PC-3 (cell line): ENCODE measurements at places on chromosomes 12 and 14.
A peak's percentile ranks its signal among the peaks of the same experiment; 100 is the strongest.

DNA sequence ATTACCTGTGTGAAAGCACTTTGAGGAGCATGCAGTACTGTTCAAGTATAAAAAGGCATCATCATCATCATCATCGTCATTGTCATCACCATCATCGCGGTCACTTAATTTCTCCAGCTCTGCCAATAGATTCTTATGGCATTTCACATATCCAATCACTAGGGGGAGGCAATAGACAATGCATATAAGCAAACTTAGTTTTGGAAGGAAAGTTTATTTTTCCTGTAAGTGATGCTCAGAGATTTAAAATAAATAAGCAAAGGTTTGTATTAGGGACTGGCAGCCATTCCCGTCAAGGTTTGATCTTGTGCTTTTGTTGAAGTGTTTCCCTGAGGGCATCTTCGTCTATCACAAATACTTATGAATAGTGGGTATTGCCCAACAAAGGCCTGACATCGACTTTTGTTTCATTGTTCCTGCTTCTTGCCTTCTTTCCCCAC is 127.4 kb downstream of the KTN1 start:
- peak; percentile 91 for DNase-seq
- H3K4me1 ChIP-seq: peaks cover 19% of the 10 kb centered on the region
- H3K36me3 ChIP-seq: no peaks in the 10 kb centered on the region
- H3K27me3 ChIP-seq: no peaks in the 10 kb centered on the region
- no peak overlapping the region for H3K27ac ChIP-seq

GRCh38 chr12:120820884-120821510 is 83.2 kb downstream of the SPPL3 start:
- no peaks in the 10 kb centered on the region for H3K4me1 ChIP-seq
- no peak for DNase-seq
- H3K27me3 ChIP-seq: no peaks in the 10 kb centered on the region
- H3K36me3 ChIP-seq: no peaks in the 10 kb centered on the region

- no peaks in the 10 kb centered on the region for H3K4me1 ChIP-seq
- H3K4me3 ChIP-seq: no peak overlapping the region
- H3K27ac ChIP-seq: no peak overlapping the region
- no peaks in the 10 kb centered on the region for H3K36me3 ChIP-seq
Observed at GRCh38 chr14:24695265-24696241, 61.6 kb upstream of the GZMB start.

DNA sequence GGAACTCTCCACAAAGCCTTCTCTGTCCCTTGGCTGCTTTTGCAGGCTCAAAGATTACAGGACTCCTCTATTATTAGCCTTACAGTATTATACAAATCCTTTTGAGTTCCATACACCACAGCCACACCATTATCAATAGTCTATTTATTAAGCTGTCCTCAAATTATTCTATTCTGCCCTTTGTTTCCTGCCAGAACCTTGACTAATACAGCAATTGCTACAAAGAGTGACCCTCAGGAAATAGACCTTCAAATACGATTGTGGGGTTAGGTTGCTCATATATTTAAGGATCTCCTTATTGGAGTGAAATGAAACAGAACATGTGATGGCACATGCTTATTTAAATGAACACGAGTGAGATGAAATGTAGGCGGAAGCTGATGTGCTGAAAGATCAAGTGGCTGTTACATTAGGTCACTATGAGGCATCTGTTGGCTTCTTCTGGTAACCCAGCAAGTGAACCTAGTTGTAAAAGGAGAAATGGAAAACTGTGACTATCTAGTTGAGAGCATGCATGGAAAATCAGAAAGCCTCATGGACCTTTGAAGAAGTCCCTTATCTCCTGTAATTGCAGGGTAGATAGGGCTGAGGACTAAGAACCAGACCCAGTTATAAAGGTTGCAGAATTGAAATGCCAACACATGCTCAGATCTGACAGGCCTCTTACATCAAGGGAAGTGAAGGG is 75.5 kb downstream of the AVPR1A start:
- no peaks in the 10 kb centered on the region for H3K4me1 ChIP-seq
- no peak overlapping the region for H3K27ac ChIP-seq
- H3K27me3 ChIP-seq: no peaks in the 10 kb centered on the region
- DNase-seq: no peak
- no peak overlapping the region for H3K4me3 ChIP-seq

- no peak overlapping the region for H3K27ac ChIP-seq
- peaks cover 4% of the 10 kb centered on the region for H3K27me3 ChIP-seq
- DNase-seq: peak; percentile 12
Observed at GRCh38 chr12:24012528-24012927, 63.1 kb upstream of the SOX5 start.

GRCh38 chr14:24430682-24431568 is 1.2 kb downstream of the KHNYN start:
- peak overlapping the region; percentile 85 for H3K27ac ChIP-seq
- no peaks in the 10 kb centered on the region for H3K27me3 ChIP-seq
- peaks cover 48% of the 10 kb centered on the region for H3K4me1 ChIP-seq
- peaks cover 10% of the 10 kb centered on the region for H3K36me3 ChIP-seq
- DNase-seq: peak; percentile 28
- peak overlapping the region; percentile 98 for H3K4me3 ChIP-seq

DNA sequence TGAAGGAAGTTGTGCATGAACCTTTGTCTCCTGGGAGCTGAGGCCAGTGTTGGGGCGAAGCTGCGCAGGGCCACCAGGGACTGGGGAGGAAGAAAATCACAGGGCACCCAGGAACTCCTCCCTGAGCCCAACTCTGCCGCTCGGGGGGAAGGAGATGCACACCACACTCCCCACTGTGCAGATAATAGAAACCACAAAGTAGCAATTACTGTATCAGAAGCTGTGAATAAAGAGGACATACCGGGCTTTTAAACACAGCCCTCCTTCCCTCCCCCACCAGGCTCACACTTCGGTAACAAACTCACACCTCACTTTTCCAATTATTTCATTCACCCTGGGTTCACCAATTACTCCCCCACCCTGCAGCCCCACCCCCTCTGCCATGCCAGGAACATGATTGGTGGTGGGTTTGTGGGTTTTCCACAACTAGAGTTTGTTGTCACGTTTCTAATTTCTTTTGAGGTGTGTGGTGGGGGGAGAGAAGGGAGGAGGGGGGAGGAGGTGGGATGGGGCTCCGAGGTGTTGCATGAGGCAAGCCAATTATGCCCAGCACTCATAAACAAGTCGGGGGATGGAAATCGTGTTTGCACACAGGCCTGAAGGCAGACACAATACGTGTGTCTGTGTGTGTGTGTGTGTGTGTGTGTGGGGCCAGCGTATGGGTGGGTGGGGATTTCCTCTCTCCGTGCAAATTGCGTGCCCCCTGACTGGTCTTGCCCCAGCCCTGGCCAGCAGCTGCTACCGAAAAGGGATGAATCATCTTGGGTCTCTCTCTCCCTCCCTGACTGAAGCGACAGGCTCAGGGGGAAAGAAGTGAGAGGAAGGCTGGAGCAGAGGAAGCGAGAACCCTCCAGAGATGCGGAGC is 103.3 kb downstream of the RBM19 start:
- peaks cover 5% of the 10 kb centered on the region; the same call in 1 of the 2 replicates for H3K36me3 ChIP-seq
- DNase-seq: no peak
- no peak overlapping the region for H3K27ac ChIP-seq
- no peak overlapping the region for H3K4me3 ChIP-seq

- H3K4me1 ChIP-seq: peaks cover 12% of the 10 kb centered on the region
- H3K4me3 ChIP-seq: no peak overlapping the region
- no peaks in the 10 kb centered on the region for H3K36me3 ChIP-seq
- no peak for DNase-seq
- peaks cover 3% of the 10 kb centered on the region; the same call in 1 of the 2 replicates for H3K27me3 ChIP-seq
Observed at GRCh38 chr12:132427999-132428935, 61.7 kb upstream of the FBRSL1 start.

DNA sequence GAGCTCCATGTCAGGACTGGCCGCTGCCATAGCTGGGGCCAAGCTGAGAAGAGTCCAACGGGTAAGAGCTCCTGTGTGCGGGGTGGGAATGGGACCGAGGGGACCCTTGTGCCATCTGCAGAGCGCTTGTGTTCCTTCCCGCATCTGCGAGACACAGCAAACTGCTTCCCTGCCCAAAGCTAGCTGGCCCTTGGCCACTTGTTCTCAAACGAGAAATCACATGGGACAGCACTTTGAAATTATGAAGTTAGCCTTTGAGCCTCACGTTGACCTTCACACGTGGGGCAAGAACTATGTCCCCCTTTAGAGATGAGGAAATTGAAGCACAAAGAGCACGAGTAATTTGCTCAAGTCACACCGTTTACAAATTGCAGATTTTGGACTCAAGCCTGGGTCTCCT is 30.8 kb downstream of the DEGS2 start:
- DNase-seq: no peak
- H3K27me3 ChIP-seq: no peaks in the 10 kb centered on the region
- H3K4me3 ChIP-seq: no peak overlapping the region
- H3K27ac ChIP-seq: no peak overlapping the region

DNA sequence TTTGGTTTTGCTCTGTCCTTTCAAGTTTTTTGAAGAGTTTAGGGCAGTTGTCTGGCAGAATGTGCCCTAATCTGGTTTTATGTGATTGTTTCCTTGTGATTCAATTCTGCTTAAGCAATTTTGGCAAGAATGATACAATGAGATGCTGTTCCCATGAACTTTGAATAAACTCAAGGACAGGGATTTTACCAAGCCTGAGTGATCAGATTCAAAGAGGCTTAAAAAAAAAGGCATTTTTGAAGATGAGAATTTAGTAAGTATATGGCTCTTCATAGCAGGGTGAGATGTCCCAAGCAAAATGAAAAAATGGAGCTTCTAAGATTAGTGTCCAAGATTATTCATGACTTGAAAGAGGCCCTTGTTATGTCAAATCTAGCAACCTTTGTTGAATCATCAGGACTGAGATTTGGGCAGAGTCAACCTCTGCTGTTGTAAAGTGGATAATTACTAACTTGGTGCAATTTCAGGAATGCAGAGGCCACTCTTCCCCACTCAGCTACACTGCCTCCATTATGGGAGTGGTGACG is 180.6 kb upstream of the NUDT4 start:
- peaks cover 22% of the 10 kb centered on the region for H3K4me1 ChIP-seq
- H3K27me3 ChIP-seq: no peaks in the 10 kb centered on the region
- H3K27ac ChIP-seq: no peak overlapping the region
- H3K36me3 ChIP-seq: no peaks in the 10 kb centered on the region

GRCh38 chr14:105313381-105314286 is 914 bp upstream of the PACS2 start:
- H3K4me1 ChIP-seq: peaks cover 18% of the 10 kb centered on the region; the same call in 1 of the 2 replicates
- no peak for DNase-seq
- peak overlapping the region; percentile 61 for H3K4me3 ChIP-seq
- H3K27me3 ChIP-seq: no peaks in the 10 kb centered on the region
- no peaks in the 10 kb centered on the region for H3K36me3 ChIP-seq
- no peak overlapping the region for H3K27ac ChIP-seq

DNA sequence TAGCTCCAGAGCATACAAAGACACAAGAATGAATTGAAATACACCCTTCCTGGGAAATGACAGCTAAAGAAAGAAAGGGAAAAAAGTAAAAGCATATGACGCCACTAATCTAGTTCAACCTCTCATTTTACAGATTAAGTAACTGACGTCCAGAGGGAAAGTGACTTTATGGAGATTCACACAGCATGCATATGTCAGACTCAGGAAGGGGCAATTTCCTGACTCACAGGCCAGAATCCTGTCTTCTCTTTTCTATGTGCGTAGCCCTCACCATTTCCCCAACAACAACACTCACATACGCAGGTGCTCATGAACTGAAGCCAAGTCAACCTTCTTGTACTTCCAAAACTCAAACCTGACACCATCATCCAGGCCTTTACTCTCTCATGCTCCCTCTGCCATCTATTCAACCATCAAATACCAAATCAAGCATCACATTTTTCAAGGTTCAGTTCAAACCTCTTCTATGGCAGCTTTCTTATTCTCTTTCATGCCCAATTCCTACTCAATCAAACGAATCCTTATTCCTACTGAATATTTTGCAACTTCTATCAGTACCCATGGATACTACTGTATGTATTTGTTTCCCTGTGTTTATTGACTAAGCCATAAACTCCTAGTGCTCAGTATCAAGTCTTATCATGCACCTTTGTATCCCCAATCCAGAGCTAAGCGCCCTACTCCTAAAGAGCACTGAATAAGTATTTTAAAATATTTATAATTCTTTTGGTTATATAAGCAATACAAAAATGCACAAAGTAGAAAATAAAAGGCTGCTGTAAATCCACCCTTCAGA is 52.8 kb downstream of the STXBP6 start:
- H3K4me1 ChIP-seq: no peaks in the 10 kb centered on the region
- no peak overlapping the region for H3K4me3 ChIP-seq
- no peak overlapping the region for H3K27ac ChIP-seq
- H3K36me3 ChIP-seq: no peaks in the 10 kb centered on the region
- H3K27me3 ChIP-seq: no peaks in the 10 kb centered on the region

DNA sequence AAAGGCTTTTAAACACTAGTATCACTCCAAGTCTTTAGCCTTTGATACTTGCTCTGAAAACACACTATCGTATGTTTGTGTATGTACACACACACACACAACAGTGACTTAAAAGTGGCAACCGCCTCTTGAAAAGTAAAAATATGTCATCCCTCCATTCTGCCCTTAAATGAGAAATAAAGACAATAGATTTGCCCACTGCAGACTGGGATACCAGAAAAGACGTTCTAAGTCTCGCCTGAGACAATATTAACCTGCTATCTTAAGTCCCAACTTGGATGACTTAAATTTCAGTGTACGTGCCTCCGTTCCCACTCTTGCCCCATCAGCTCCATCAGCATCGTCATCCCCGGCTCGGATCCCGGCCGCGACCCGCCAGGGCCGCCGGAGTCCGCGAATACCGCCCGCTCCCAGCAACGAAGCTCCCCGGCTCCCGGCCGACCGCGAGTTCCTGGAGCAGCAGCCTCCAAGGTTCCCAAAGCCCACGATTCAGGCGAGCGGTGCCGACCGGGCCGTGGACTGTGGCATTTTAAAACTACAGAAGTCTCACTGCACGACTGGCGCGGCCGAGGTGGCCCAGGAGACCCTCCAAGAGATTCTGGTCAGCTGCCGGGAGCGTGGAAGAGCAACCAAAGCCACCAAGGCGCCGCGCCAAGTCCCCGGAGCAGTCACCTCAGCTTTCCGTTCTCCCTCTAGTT is 2.8 kb upstream of the ARID2 start:
- DNase-seq: peak; percentile 39
- peaks cover 23% of the 10 kb centered on the region for H3K4me1 ChIP-seq
- H3K36me3 ChIP-seq: no peaks in the 10 kb centered on the region
- H3K27ac ChIP-seq: peak overlapping the region; percentile 82

GRCh38 chr12:42770261-42770660 is 180.7 kb upstream of the PRICKLE1 start:
- H3K36me3 ChIP-seq: no peaks in the 10 kb centered on the region
- no peaks in the 10 kb centered on the region for H3K27me3 ChIP-seq
- no peaks in the 10 kb centered on the region for H3K4me1 ChIP-seq
- H3K4me3 ChIP-seq: no peak overlapping the region
- DNase-seq: no peak

- H3K27me3 ChIP-seq: no peaks in the 10 kb centered on the region
- H3K36me3 ChIP-seq: no peaks in the 10 kb centered on the region
- H3K4me3 ChIP-seq: no peak overlapping the region
- H3K4me1 ChIP-seq: peaks cover 6% of the 10 kb centered on the region; the same call in 1 of the 2 replicates
- no peak overlapping the region for H3K27ac ChIP-seq
Observed at GRCh38 chr12:26345471-26346003, 150.2 kb downstream of the SSPN start.
